Anterior cingulate cortex (tissue), 58 donors: ENCODE measurements at places on chromosomes 7 and 10.

DNA sequence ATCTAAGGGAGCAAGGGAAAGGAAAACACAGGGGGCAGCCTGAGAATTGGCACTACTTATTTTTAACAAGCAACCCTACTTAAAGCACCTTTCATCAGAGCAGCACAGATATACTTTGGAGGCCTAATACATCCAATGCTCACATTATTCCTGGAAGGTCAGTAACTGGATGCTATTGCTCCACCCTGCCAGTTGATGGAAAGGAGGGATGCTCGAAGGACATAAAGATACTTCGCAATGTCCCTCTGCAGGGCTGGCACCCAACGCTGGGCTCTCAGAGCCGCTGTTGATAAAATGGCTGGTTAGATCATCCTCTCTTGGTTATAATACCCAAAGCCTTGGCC, 307.9 kb upstream of the AOAH start:
- no peak for DNase-seq

- DNase-seq = no peak
Measured at GRCh38 chr10:5440206-5440605, 27.8 kb downstream of the NET1 start.

DNA sequence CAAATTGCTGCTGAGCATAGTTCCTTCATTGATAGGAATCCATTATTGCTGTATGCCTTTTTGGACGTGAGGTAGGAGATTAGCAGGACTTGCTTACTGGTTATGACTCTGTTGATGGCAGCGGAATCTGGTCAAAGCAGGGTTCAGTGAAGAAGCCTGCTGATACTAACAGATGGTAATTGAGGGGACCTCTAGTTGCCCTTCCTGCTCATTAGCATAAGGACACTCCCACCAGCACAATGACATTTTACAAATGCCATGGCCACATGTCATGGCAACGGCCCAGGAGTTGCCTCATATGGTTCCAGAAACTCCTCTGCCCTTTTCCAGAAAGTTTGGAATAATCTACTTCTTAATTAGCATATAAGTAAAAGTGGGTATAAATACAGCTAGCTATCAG, 417.5 kb downstream of the CDC14C start:
- no peak for DNase-seq

GRCh38 chr10:95756809-95757684, 1.1 kb downstream of the ENTPD1 start:
- no peak for DNase-seq

DNA sequence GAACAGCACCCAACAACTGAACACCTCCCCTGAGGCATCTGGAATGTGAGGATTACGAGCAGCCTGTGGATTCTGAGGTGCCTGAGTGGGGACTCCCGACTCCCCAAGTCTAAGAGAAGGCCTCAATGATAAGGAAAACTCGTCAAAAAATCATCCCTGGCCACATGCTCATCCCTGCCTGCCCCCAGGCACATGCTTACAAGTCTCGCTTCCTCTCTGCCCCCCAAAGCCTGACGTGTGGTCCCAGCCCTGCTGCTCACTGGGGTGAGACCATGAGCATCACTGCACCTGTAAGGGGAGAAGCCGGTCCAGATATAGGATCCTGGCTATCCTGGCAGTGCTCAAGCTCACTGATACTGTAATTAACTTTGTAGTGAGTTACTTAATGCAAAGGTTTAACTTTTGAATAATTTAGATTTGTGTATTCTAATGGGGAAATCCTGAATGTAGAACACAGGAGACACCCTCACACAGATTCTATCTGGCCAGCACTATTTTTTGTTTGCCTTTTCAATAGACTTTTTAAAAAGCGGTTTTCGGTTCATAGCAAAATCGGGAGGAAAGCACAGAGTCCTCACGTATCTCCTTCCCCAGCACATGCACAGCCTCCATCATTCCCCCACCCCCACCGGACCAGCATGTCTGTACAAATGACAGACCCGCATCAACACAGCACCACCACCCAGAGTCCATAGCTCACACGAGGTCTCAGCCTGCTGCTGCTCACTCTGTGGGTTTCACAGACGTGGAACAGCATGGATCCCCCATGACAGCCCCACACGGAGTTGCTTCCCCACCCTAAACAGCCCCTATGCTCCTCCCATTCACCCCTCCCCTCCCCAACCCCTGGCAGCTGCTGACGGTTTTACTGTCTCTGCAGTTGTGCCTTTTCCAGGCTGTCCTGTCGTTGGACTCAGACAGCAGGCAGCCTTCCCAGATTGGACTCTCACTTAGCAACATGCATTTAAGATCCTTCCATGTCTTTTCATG, 167.9 kb downstream of the DIP2C start:
- DNase-seq = no peak

- DNase-seq = no peak
Measured at GRCh38 chr10:110546077-110546476, 21.4 kb upstream of the SMC3 start.

GRCh38 chr10:121624836-121625486, 26.7 kb upstream of the FGFR2 start:
- DNase-seq = no peak

GRCh38 chr10:102411341-102412255, 7.0 kb downstream of the PSD start:
- DNase-seq = no peak

DNA sequence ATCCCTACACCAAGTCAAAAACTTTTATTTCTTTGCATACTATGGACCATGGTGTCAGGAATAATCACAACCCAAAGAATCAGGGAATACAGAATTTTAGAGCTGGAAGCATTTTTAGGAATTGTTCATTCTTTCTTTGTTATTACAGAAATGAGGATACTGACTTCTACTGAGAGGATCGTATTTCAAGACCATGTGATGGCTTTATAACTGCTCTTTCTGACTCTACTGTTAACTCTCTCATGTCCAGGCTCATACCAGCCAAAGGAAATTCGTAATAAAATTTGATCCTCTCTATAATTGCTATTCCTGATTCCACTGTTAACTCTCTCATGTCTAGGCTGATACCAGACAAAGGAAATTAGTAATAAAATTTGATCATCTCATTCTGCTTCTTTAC, 1050.9 kb upstream of the C7orf33 start:
- no peak for DNase-seq
